ENCODE measurements at places on chromosomes 2 and 18. TPM values are rescaled to one million over a fixed set of nuclear protein-coding genes. Genes with fewer than 3 reads are reported as not detected.

CD8A gene
- 433 TPM for total RNA-seq

SDC1 gene
- 0.13 TPM for total RNA-seq

AP1S3 gene
- total RNA-seq = 16.0 TPM

GALNT3 gene
- total RNA-seq = 2.6 TPM

CPO gene
- total RNA-seq = not detected

METAP1D gene
- 8.4 TPM for total RNA-seq

CRYBA2 gene
- not detected for total RNA-seq

HRH4 gene
- not detected for total RNA-seq

HTR2B gene
- not detected for total RNA-seq

HOXD4 gene
- total RNA-seq = not detected

RASGRP3 gene
- 3.6 TPM for total RNA-seq

KCNJ3 gene
- total RNA-seq = not detected

PIEZO2 gene
- not detected for total RNA-seq

KCNIP3 gene
- total RNA-seq = not detected

SERPINB2 gene
- not detected for total RNA-seq

PASK gene
- total RNA-seq = 73.8 TPM

OXER1 gene
- not detected for total RNA-seq

STRN gene
- 25.6 TPM for total RNA-seq

ESCO1 gene
- 20.2 TPM for total RNA-seq

NIF3L1 gene
- 26.0 TPM for total RNA-seq

MRPL44 gene
- 40.1 TPM for total RNA-seq

GALNT14 gene
- total RNA-seq = 1.2 TPM

SLC14A1 gene
- 2.5 TPM for total RNA-seq

TCF23 gene
- not detected for total RNA-seq

SETBP1 gene
- total RNA-seq = 18.4 TPM

SERPINB12 gene
- not detected for total RNA-seq

ZFAND2B gene
- total RNA-seq = 33.3 TPM

TAF4B gene
- 19.1 TPM for total RNA-seq

ALPI gene
- total RNA-seq = not detected

KLHL14 gene
- total RNA-seq = not detected

ANKRD62 gene
- not detected for total RNA-seq

Measured in activated CD8-positive, alpha-beta memory T cell treated with anti-CD3 and anti-CD28 coated beads for 36 hours (primary cell).